Right kidney (tissue), 9 donors: ENCODE measurements at places on chromosomes 5 and 9.

DNA sequence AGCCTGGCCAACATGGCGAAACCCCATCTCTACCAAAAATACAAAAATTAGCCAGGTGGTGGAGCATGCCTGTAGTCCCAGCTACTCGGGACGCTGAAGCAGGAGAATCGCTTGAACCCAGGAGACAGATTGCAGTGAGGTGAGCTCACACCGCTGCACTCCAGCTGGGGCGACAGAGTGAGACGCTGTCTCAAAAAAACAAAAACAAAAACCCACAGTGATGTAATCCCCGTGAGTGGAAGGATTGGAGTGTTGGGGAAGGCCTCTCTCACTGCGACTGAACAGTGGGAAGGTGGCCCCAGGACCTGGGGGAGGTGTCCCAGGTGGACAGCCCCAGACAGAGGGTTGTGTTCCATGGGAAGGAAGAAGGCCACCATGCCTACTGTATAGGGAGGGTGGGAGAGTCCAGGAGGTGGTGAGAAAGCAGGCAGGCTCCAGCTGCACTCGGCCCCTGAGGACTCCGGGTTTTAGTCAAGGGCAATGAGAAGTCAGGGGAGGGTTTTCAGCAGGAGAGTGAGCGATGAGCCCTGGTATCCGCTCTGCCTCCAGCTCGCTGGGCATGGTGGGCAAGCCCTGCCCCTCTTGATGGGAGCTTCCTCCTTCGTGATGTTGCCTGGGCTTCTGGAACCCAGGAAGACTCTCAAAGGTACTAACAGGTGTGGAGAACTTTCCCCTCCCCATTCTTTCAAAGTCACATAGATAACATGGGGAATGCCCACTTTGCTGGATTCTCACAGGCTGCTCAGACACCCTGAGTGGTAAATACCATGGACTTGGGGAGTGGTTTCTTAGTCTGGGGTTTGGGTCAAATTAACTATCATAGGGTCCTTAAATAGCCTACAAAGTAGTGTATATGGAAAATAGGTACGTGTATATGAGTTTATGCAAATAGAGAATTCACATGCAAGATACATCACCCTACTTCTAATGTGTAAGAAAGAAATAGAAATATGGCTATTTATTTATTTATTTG is 74.7 kb downstream of the PPARGC1B start:
- no peak for DNase-seq

DNA sequence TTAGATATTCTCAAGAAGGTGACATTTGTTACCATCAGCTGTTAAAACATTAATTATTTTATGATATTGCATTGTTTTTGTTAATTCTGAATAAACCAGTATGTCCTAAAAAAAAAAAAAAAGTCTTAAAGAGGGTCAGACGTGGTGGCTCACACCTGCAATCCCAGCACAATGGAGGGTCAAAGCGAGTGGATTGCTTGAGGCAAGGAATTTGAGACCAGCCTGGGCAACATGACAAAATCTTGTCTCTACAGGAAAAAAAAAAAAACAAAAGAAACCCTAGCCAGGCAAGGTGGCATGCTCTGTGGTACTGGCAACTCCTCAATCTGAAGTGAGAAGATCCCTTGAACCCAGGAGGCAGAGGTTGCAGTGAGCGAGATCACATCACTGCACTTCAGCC is 46.8 kb downstream of the CYLC2 start:
- no peak for DNase-seq

DNA sequence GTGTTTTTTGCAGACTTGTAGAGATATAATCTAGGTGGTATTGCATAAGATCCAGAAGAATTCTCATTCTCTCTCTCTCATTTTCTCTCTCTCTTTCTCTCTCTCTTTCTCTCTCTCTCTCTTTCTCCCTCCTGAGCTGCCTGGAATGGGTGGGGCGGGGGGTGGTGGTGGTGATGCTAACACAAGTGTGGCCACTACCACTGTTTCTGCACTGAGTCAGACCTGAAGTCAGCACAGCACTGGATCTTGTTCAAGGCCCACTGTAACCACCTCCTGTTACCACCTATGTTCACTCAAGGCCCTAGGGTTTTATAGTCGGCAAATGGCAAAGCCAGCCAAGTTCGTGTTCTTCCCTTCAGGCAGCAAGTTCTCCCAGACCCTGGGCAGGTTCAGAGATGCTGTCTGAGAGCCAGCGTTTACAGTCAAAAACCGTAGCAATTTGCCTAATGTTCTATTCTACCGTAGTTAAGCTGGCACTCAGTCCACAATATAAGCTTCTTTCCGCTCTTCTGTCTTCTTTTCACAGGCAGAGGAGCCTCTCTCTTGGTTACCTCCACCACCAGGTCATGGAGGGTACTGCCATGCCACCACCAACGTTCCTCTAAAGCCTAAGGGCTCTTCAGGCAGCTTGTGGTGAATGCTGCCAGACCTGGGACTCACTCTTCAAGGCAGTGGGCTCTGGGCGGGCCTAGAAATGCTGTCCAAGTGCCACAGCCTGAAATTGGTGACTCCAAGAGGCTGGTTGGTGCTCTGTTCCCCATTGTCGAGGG is 235.7 kb upstream of the PRR16 start:
- DNase-seq: no peak

DNA sequence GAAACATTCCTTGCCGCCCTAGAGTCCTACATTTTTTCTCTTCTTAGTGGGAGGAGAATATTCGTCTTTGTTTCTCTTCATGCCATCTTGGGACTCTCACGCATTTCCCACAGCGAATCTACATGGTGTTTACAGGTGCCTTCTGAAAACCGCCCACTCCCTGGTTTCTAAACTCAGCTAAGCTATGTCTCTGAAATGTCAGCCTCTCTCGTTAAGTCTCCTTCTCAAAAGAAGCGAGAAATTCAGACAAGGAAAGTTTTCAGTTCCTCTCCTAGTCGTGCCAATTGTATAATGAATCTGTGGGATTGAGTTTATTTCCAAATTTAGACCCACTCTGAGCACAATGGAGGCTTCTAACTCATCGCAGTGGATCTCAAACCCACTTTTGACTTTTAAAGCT is 186.8 kb upstream of the NFIB start:
- no peak for DNase-seq
